Stimulated activated CD4-positive, alpha-beta T cell treated with anti-CD3 and anti-CD28 coated beads, Interleukin-2, amount 100 ng/mL, for 24 hours (primary cell): ENCODE measurements at places on chromosomes 16 and 17.

- DNase-seq, result no peak
Observed at GRCh38 chr16:89317101-89317671, 99.7 kb downstream of the ZNF778 start.

- no peak for DNase-seq
Observed at GRCh38 chr16:78259873-78260272, 160.4 kb downstream of the WWOX start.

GRCh38 chr17:31967648-31968047 is 30.8 kb downstream of the SUZ12 start:
- no peak for DNase-seq

- DNase-seq, result no peak
Observed at GRCh38 chr17:62994931-62995330, 28.9 kb downstream of the TANC2 start.

DNA sequence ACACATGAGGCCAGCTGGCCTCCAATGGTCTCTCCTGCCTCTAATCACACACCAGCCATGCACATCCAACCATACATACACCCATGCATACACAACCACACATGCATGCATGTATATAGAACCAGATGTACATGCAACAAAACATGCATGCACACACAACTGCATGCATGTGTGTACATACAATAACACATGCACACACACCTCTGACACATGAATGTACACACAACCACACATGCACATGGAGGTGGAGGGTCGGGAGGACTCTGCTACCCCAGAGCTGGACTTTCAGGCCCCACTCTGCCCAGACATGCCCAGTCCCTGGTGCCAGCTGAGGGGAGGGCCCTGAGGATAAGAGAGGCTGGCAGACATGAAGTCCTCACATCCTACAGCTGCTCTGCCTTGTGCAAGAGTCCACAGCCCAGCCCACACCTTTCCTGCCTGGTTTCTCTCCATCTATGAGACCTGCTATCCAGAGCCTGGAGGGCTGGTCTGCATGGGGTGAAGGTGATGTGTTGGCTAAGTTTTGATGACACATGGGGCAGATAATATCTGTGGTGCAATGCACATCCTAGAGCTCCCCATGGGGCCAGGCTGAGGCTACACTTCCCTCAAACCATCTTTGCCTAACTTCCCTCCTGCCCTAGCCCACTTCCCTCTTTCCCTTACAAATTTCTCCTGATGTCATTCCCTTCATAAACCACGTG is 50.9 kb upstream of the SDK2 start:
- DNase-seq, result no peak

DNA sequence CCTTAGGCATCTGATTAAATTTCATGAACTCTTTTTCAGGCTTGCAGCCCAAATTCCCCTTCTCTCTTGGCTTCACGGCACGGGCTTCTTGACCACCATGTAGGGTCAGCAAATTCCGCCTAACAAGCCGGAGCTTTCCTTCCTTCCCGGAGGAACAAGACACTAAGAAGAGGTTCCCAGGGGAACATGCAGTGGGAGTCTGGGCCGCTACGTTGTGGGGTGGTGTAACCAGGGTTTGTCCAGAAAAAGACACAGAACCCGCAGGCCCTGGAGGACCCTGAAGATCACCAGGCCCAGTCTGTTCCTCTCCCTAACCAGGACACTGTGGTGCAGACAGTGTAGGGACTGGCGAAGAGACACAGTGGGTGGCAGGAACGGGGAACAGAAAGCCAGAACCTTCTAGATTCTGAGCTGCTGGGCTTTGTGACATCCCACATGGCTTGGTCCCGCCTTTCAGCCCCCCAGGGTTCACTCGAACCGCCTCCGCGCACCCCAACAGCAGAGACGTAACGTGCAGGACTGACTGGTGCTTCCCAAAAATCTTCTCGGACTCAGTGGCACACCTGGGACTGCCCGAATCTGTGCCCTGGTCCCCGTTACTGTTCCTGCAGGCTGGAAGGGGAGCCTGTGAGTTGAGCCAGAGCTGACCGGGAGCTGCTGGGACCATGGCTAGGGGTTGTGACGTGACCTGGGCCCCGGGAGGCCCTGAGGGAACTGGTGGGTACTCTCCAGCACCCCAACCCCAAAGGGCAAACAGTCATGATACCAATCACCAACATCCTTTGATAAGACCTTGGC is 55.2 kb downstream of the TBC1D16 start:
- no peak for DNase-seq

GRCh38 chr16:8026450-8026849 is 563.9 kb downstream of the TMEM114 start:
- DNase-seq, result no peak

DNA sequence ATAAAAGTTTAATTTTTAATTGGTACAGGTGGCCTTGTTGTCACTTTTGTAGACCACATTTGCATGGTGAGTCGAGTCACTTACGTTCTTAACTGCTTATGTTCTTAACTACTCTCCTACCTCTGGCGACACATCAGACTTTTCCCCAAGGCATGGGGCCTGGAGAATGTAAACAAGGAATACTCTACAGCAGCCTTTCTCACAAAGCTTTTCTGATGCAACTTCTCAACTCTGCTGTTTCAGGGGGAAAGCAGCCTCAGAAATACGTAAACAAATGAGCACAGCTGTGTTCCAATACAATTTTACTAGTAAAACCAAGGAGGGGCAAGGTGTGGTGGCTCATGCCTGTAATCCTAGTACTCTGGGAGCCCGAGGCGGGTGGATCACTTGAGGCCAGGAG is 6.9 kb downstream of the KARS1 start:
- DNase-seq, result no peak

DNA sequence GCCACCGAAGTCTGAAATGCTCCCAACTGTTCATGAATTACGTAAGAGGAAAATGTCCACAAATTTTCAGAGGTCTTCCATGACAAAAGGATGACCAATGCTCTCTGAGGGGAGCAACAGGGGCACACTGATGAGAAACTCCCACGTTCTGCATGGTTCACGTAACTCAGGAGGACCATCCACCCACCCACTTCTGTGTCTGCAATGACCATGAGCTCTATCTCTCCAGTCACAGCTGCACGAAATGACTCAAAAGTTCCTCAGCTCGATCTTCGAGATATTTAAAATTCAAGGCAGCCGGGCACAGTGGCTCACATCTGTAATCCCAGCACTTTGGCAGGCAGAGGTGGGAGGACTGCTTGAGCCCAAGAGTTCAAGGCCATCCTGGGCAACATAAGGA is 15.8 kb downstream of the WDR45B start:
- DNase-seq, result no peak

- no peak for DNase-seq
Observed at GRCh38 chr17:7732981-7733539, 15.5 kb downstream of the DNAH2 start.

DNA sequence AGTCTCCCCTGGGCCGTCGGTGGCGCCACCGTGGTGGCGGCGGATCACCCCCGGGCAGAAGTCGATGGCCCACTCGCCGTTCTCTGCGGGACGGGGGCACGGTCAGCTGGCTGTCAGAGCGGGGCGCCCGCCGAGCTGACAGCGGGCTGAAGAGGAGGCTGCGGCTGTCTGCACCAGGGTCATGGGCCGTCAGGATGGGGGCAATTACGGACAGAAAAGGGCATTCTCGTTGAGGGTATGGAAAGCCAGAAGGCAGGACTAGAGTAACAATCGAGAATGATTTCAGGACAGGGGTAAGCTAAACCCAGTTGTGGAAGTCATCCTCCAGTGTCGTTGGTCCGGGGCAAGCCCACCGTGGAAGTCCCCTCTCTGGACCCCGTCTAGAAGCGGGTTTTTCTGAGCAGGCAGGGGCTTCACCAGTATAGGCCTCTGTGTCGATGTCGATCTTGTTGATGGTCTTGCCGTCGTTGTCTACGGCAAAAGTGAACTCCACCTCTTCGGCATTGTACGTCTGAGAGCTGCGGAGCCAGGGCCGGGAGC is 1.7 kb downstream of the CHRNE start:
- peak; percentile 19 for DNase-seq

DNA sequence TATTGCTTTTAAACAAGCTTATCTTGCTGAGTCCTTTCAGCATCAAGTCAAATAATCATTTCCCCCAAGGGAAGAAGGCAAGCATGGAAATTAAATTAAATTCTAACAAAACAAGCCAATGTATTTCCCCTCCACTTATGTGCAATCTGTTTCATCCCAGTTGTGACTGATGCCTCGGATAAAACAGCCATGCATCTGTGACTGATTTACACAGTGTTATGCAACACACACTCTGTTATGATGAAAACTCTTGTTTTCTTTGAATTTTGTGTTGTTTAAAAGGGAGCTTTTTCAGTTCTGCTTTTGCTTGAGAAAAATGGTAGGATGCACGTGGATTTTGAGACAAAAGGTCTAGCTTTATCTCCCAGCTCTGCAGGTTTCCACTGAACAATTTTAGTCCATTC is 32.6 kb downstream of the TMEM100 start:
- DNase-seq, result no peak

DNA sequence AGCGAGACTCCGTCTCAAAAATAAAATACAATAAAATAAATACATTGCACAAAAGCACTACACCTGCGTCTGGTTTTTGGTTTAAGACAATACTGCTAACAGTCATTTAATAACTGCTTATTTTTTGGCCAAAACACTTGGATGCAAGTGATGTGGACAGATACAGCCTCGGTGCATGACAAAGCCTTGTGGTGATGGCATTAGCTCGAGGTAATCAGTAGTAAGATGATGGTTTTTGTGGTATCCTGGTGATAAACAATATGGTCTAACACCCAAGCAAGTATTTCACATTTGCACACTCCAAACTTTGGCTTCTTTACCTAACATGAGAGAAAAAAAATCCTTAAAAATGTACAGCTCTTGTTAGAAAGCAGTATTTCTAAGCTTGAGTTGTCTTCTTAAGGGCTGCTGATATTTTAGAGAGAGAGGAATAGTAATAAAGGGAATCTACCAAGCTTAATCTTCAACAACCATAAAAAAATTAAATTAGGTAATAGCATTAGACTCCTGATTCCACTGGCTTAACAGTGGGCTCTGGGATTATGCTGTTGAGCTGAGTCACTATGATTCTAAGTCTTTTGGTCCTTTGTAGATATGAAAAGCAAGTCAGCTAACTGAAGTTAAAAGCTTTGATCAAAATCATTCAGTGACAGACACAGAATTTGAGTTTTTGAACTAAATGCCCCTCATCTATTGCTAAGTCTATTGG is 111.1 kb downstream of the VPS53 start:
- DNase-seq, result no peak

DNA sequence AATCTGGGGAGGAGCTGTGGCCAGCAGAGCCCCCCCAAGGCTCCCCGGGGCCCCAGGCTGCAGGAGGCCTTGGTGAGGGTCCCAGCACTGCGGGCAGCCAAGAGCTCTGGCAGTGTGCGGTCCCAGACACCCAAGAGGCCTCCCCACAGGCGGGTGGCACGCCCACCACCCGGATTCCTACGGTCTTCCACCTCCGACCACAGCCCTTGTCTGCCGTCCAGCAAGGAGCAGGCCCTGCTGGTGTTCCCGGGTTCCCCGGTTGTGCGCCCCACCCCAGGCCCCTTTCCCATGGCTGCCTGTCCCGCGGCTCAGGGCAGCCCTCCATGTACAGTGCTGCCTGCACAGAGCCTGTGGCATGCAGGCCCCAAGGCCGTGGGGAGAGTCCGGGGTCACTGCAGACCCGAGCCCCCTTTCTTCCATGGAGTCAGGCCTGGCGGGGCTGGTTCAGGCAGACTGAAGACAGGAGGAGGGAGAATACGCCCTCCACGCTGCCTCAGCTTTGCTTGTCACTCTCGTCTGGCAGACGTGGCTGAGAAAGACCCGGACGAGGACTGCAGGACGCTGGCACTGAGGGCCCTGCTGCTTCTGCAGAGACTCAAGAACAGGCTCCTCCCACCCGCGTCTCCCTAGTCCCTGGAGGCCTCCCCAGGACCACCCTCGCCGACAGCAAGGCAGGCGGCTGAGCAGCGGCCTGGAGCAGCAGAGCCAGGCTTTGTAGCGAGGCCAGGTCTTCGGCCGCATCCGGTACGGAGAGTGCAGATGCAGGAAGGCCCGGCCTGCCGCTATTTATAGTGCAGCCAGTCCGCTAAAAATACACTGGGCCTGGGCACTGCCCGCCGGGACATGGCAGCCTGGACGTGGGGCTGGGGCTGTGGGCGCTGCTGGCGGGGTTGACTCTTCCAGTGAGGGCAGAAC is 16.4 kb downstream of the TELO2 start:
- no peak for DNase-seq

DNA sequence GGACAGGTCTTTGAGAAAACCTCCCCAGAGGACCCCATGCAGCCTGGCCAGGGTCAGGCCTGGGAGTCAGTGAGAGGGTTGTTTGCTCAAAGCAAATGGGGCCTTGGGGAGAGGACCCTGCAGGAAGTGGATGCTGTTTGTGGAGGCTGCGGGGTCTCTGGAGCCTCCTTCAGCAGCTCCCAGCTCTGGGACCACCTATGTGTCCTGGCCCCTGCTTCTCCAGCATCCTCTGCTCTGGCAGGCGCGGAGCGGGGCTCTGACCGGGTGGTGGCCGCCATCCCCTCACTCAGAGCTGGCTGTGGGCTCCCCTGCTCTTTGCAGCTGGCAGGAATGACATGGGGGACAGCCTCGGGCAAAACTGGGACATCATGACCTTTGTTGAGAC is 29.8 kb upstream of the CIBAR2 start:
- DNase-seq, result no peak

GRCh38 chr17:64126918-64127317 is 3.0 kb downstream of the ERN1 start:
- no peak for DNase-seq

DNA sequence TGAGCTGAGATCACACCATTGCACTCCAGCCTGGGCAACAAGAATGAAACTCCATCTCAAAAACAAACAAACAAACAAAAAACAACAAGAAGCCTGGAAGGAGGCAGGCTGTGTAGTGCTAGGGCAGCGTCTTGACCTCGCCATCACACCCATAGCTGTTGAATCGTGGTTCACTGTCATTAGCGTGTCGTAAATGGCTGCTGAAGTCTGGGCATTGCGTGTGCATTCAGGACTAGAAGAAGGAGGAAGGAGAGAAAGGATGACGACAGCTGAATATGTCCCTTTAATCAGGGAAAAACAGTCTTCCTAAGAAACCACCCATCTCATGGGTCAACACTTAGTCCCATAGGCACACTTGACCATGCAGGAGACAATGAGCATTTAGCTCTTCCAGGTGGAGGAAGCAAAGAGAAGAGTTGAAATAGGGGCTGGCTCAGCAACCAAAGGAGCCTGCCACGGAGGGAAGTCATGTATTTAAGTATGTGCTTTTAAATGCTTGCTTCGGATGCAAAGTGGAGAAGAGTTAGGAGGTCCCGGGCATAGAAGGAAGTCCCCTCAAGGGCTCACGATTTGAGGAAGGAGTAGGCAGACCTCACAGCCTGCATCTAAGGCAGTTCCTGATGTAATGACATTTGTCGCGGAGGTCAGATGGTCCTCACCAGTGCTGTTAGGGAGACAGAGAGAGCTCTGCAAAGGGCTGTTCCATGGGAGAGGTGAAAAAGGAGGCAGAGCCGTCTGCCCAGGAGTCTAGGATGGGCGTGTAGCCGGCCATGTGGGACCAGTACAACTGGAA is 8.8 kb downstream of the PRSS22 start:
- DNase-seq, result no peak
